ENCODE measurements at places on chromosomes 11 and 22.

GRCh38 chr22:22848364-22848866, 39.2 kb upstream of the IGLL5 start:
- peak; percentile 59 for DNase-seq

- no peak for DNase-seq
Measured at GRCh38 chr11:13889552-13890249, 72.8 kb upstream of the SPON1 start.

DNA sequence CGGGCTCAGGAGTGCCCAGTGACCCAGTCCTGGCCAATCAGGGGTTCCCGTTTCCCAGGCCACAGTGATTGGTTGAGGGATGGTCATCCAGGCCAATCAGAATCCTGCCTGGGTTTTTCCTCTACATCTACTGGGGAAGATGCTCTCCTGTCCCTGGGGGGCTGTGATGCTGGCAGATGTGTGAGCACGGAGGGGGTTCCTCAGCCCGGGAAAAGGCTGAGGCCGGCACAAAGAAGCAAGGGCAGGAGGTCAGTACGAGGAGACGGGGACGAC, 171.2 kb downstream of the CTTN start:
- DNase-seq, result no peak

GRCh38 chr11:33291004-33291777, 34.0 kb downstream of the HIPK3 start:
- no peak for DNase-seq

DNA sequence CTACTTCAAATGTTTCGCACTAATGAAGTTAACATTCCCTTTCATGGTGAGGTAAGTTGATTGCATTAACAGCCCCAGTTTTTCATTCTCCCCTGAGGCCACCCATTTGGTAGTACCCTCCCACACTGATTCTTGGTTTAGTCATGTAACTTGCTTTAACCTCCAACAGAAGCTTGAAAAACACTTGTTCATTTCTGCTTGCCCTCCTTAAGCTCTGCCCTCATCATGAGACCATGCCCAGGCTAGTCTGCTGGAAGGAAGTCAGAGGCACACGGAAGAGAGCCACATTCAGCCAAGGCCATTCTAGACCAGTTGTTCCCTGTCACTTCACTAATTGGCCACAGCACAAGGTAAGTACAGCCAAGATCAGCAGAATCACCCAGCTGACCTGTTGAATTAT, 50.7 kb upstream of the CD44 start:
- DNase-seq, result no peak

DNA sequence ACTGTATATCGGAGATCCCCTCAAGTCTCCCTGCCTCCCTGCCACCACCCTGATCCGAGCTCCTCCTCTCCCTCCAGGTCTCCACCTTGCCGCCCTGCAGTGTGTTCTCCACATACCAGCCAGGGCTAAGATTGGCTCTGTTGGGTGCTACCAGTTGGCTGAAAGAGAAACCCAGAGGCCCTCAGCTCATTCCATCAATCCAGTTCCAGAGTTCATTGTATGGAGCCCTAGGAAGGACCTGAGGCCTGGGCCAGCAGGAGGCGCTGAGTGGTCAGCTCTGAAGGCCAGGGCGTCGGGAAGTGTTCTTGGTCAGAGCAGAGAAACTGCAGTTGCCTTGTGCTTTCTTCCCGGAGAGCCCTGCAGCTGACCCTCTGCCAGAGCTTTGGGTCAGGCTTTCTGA, 2.2 kb upstream of the TOP3B start:
- DNase-seq, result peak; percentile 38

DNA sequence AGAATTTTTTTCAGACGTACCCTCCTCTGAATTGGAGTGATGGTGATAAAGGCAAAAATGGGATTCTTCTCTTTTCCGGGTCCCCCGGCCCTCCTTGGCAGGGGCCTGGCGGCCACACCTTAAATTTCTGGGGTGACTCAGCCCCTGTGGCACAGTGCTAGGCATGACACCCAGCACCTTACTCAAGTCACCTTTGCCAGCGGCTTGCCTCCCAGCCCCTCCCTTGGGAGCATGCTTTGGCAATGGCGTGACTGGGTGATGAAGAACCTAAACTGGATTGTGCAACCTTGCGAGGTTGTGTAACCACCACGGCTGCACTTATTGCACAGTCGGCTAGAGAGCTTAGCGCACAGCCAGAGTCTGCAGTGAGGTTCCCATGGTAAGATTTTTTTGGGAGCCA, 16.2 kb upstream of the LDLRAD3 start:
- DNase-seq, result peak; percentile 22

- DNase-seq, result peak; percentile 48
Measured at GRCh38 chr22:27801202-27801615, 347 bp downstream of the MN1 start.

DNA sequence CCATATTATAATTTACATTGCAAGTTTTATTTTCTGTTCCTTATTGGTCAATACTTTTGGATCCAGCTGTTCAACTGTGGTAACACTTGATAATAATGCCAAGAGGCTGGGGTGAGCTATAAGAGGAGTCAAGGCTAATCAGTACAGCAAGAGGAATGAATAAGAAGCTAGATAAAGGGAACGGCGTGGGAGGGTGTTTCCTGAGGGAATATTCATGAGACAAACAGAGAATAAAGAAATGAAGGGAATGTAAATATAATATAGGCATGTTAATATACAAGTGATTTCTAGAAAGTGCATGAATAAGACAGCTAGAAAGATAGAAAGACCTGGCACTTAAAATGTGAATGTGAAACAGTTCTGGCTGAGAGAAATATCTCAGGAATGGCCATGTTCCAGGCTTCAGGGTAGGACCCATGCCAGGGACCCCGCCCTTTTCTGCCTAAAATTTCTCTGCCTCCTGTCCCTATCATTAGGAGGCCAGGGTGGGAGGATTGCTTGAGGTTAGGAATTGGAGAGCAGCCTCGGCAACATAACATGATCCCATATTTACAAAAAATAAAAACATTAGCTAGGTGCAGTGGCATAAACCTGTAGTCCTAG, 3.9 kb downstream of the OR51B4 start:
- DNase-seq, result no peak

GRCh38 chr22:46516638-46517037, 20.8 kb downstream of the CELSR1 start:
- DNase-seq, result no peak

GRCh38 chr11:110199184-110199981, 97.0 kb downstream of the RDX start:
- DNase-seq, result no peak

DNA sequence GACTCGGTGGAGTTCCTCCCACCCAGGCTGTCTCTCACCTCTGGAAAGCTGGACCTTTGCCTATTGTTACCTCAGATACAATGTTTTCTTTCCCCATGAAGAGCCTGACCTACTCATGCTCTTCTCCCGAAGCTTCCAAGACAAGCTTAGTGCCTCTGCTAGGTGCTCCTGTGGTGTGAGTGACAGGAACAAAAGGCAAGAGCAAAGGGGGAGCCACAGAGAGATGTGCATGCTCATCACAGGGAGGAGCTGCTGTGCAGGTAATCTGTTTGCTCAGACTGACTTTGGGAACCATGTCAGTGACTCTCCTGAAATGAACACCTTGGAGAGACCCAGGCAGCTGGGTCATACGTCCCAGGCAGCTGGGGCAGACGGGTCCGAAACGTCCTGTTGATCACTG, 53.6 kb upstream of the VSTM5 start:
- DNase-seq, result no peak

DNA sequence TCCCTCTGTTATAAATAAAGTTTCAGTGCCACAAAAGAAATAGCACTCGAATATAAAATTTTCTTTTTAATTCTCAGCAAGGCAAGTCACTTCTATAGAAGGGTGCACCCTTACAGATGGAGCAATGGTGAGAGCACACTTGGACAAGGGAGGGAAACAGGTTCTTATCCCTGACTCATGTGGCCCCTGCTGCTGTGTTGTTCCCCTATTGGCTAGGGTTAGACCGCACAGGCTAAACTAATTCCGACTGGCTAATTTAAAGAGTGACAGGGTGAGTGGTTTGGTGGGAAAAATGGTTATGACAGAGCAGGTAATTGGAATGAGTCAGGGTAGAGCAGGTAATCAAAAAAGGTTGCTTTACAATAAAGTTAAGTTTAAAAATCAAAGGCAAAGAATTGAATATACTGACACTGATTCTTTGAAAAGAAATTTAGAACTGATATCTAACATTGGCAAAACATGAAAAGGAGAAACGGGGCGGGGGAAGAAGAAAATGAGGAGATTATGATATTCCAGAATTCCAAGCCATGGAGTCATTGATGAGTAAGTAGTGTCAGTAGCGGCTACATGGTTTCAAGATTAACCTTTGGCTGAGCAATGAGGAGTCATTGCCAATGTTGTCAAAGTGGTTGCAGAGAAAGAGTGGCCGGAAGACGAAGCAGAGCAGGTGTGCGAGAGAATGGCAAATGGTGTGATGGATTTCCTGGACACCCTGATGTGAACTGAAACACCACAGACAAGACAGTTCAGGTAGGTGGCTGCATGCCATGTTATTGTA, 48.4 kb upstream of the MRGPRX1 start:
- peak; percentile 83 for DNase-seq

- DNase-seq, result no peak
Measured at GRCh38 chr11:110805756-110806155, 93.5 kb upstream of the ARHGAP20 start.

DNA sequence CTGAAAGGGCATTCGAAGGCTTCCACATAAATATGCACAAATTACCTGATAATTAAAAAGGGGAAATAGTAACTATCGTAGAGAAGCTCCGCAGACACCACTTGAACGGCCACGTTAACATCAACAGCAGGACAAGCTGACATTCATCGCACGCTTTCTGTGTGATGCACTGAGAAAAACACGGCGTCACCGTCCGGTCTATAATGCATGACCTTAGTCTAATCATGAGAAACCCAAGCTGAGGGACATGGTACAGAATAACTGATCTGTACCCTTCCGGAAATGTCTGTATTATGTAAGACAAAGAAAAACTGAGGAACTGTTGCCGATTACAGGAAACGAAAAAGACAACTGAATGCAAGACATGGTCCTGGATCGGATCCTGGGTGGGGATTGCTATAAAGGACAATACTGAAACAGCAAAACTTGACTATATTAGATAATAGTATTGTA, 678 bp upstream of the RANGAP1 start:
- peak; percentile 77 for DNase-seq

GRCh38 chr22:30922151-30922611, 46.4 kb downstream of the MORC2 start:
- peak; percentile 18 for DNase-seq

- no peak for DNase-seq
Measured at GRCh38 chr11:73554671-73555320, 43.1 kb downstream of the FAM168A start.

GRCh38 chr11:9758637-9759518, 95.0 kb downstream of the SWAP70 start:
- peak; percentile 80 for DNase-seq

GRCh38 chr11:72024069-72024754, 25.5 kb downstream of the IL18BP start:
- no peak for DNase-seq

GRCh38 chr22:41780746-41781505, 19.6 kb upstream of the CCDC134 start:
- DNase-seq, result peak; percentile 69

DNA sequence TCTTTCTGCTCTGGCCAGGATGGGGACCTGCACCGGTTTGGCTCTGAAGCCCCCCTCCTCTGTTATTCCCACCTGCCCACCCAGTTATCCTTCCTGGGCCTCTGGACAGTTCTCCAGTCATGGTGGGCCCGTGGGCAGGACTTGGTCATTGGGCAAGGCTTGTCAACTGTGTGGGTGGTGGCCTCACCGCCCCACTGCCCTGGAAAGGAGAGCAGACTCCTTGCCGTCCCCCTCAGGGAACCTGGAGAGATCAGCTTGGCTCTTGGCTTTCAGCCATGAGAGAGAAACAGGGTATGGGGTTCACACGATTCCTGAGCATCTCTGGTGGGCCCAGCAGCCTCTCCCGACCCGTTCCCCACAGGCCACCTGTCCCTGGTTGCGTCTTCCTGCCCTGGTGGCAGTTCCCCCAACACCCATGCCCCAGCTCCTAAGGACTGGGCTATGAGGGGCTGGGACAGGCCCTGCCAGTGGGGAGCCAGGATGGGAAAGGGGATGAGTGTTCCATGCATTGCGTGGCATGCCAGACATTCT, 92.3 kb downstream of the MORC2 start:
- DNase-seq, result no peak

- DNase-seq, result no peak
Measured at GRCh38 chr11:119571311-119571710, 148.3 kb upstream of the THY1 start.

DNA sequence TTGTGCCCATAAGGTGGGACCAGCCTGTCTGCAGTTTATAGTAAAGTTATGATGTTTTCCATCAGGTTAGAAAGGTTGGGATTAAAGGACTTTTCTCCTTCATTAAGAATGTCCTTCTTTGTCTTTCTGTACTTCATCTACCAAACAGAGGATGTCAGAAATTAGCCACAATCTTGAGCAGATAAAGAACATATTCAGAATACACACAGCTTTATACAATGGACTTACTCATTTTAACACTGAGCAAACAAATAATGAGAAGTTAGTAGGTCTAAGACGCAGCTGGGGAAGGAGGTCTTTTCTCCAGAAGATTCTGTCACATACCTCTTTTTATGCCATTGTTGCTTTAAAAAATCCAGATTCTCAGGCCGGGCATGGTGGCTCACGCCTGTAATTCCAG, 57.0 kb upstream of the CYP2D6 start:
- DNase-seq, result no peak

DNA sequence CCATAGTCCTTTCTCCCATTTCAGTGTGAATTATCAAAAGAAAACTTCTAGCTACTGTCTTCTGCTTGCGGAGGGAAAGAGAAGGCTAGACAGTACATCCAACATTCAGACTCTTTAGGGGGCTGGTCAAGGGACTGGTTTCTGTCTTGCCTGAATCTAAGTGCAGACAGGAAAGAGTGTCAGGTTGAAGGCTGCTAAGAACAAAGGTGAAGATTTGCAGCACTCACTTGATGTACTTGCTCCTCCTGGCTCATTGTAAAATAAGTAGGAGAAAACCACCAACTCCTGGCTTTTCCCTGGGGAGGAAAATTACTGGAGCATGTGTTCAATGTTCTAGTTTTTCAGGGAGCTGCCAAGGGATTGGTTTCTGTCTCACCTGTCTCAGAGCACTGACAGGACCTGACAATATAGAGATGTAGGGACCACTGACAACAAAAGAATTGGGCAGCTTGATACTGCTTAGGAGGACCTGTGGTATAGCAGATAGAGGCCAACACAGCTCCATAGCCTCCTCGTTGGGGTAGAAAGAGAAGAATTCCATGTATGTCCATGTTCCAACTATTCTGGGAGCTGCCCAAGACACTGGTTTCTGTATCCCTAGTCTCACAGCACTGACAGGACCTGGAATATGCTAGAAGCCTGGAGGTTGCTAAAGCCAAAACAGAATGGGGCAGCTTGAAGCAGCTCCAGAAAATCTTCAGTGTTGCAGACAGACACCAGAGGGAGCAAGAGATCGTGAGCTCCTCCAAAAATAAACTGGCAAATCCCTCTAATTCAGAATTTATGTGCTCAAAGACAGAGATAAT, 39.7 kb upstream of the MMP12 start:
- DNase-seq, result peak; percentile 67

Data from ELR (cell line).